IMR-90 (cell line): ENCODE measurements at places on chromosomes 2 and 18. TPM values are rescaled to one million over a fixed set of nuclear protein-coding genes. Genes with fewer than 3 reads are reported as not detected.
A peak's percentile ranks its signal among the peaks of the same experiment; 100 is the strongest.

GRCh38 chr2:11067221-11068078, 87.8 kb upstream of the SLC66A3 start:
- DNase-seq, result no peak

DNA sequence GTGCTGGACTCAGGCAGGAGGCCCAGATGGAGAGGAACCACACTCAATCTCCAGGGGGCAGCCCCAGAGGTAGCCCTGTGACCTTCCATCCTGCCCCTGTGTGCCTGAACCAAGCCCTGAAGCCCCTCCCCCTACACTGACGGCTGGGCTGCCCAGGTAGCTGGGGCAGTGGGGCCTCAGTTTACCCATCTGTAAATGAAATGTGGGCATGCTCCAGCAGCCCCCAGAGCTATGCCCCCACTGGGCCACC, 15.8 kb downstream of the CROCC2 start:
- DNase-seq, result no peak

GRCh38 chr2:46036929-46037328, 260.3 kb upstream of the EPAS1 start:
- DNase-seq, result peak; percentile 32

DNA sequence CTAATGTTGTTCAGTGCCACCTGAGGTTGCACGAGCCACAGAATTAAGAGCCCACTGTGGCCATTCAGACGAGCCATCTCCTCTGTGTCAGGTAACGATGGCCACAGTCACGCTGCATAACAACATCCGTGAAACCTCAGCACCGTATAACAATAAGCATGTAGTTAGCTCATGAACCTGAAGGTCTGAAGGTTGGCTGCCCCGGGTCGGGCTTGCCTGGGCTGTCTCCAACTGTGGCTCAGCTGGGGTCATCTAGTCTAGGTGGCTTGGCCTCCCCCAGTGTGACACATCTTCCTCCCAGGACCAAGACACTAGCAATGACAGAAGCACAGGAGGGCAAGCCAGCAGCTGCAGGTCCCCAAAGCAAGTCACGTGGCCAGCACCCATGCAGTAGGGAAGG, 258.0 kb downstream of the GLI2 start:
- DNase-seq, result no peak

CDH19 gene
- not detected in 2 replicates for total RNA-seq

DNA sequence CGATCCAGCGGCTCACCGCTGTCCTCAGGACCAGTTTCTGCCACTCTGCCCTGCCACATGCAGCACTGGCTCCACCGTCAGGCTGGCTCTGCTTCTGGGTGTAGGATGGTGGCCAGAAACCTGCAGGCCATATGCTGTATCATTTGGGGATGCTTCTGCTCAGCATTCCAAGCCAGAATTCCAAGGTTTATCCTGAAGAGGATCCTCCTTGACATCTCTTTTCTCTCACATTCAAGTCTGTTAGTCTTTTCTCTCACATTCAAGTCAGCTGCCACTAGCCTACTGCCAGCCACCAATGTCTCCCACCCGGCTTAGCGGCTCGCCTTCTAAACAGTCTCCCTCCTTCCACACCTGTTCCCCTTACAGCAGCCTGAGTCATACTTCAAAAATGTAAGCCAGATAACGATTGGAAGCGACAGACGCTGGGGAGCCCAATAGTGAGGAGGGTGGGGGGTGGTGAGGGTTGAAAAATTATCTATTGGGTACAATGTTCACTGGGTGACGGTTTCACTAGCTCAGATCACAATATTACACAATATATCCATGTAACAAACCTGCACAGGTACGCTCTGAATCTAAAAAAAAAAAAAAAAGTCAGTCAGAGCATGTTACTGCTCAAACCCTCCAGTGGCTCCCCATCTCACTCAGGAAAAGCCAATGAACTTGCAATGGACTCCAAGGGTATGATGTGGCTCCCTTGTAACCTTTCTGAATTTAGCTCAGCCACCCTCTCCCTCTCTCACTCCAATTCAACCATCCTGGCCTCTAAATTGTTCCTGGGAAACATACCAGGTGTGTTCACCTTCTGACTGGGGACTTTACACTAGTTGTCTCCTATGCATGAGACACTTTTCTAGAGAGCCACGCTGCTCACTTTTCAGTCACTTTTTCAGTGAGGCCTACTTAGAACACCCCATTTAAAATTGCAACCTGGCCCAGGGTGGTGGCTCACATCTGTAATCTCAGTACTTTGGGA, 38.8 kb upstream of the SP3 start:
- no peak for DNase-seq

GLI2 gene
- 3.8 and 4.7 TPM in 2 replicates for total RNA-seq

ROCK2 gene
- 28.3 and 59.7 TPM in 2 replicates for total RNA-seq
